ENCODE measurements at places on chromosomes 4 and X. TPM values are rescaled to one million over a fixed set of nuclear protein-coding genes. Genes with fewer than 3 reads are reported as not detected.
A peak's percentile ranks its signal among the peaks of the same experiment; 100 is the strongest.

- no peak overlapping the region for H3K4me3 ChIP-seq
- peaks cover 22% of the 10 kb centered on the region for H3K27me3 ChIP-seq
- peaks cover 4% of the 10 kb centered on the region for H3K4me1 ChIP-seq
- no peak overlapping the region for H3K27ac ChIP-seq
- peaks cover 8% of the 10 kb centered on the region for H3K36me3 ChIP-seq
Measured at GRCh38 chr4:52665592-52665991, 6.5 kb upstream of the USP46 start.

DNA sequence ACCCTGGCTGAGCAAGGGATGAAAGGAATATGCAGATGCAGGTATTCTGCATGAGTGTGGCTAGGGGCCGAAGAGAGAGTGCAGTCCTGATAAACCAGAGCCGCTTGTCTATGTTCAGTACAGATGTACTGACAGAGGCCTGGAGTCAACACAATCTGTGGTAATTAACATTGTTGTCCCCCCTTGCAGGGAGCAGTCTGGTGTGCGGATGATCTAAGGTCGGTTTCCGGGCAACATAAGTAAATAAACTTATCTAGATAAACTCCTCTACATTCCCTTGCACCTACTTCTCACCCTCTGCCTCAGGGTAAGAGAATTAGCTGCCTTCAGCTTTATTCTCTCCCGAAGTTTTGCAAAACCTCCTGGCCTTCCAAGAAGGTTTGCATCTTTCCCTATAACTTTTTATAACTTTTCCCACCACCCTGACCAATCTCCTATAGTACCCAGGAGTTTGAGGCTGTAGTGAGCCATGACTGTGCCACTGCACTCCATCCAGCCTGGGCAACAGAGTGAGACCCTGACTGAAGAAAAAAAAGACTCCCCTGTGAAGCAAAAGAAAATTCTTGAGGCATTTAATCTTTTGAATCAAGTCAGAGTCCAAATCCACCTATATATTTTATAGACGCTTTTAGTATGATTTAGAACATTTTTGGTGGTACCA is 26.6 kb downstream of the SNX25 start:
- H3K36me3 ChIP-seq: peaks cover 10% of the 10 kb centered on the region
- no peak for DNase-seq

MAGEB1 gene
- not detected for total RNA-seq

DNA sequence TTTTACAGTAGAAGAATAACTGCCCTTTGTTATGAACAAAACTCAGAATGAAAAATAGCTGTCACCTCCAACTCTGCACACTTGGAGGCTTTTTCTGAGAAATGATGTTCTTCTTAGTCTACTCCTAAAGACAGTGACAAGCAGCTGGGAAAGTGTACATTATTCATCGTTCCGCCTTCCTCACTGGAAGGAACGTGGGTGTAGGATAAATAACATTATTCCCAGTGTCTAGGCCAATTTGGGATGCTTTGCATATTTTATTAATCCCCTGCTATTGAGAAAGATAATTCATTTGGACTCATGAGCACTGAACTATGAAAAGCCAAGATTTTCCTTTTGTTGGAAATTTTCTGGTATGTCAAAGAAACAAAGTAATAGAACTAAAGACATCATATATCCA is 87.8 kb downstream of the VCX2 start:
- no peaks in the 10 kb centered on the region for H3K36me3 ChIP-seq
- DNase-seq: no peak
- no peaks in the 10 kb centered on the region for H3K27me3 ChIP-seq

FATE1 gene
- total RNA-seq: not detected

DNA sequence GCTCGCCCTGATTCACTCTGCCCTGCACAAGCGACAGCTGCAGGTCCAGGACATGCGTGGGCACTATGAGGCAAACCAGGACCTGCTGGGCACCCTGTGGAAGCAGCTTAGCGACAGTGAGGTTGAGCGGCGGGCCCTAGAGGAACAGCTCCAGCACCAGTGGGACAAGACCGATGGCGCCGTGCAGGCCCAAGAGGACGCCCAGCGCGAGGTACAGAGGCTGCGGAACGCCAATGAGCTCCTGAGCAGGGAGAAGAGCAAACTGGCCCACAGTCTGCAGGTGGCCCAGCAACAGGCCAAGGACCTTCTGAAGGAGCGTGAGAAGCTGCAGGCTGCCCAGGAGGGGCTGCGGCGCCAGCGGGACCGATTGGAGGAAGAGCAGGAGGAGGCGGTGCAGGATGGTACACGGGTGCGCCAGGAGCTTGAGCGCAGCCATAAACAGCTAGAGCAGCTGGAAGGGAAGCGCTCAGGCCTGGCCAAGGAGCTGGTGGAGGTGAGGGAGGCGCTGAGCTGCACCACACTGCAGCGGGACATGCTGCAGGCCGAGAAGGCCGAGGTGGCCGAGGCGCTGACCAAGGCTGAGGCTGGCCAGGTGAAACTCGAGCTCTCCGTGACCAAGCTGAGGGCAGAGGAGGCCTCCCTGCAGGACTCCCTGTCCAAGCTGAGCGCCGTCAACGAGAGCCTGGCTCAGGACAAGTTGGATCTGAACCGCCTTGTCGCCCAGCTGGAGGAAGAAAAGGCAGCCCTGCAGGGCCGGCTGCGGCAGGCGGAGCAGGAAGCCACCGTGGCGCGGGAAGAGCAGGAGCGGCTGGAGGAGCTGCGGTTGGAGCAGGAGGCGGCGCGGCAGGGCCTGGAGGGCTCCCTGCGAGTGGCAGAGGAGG is 12.8 kb downstream of the SMIM10L2A start:
- peaks cover 11% of the 10 kb centered on the region for H3K4me1 ChIP-seq
- H3K27ac ChIP-seq: no peak overlapping the region
- peaks cover 18% of the 10 kb centered on the region for H3K27me3 ChIP-seq
- no peak overlapping the region for H3K4me3 ChIP-seq

DNA sequence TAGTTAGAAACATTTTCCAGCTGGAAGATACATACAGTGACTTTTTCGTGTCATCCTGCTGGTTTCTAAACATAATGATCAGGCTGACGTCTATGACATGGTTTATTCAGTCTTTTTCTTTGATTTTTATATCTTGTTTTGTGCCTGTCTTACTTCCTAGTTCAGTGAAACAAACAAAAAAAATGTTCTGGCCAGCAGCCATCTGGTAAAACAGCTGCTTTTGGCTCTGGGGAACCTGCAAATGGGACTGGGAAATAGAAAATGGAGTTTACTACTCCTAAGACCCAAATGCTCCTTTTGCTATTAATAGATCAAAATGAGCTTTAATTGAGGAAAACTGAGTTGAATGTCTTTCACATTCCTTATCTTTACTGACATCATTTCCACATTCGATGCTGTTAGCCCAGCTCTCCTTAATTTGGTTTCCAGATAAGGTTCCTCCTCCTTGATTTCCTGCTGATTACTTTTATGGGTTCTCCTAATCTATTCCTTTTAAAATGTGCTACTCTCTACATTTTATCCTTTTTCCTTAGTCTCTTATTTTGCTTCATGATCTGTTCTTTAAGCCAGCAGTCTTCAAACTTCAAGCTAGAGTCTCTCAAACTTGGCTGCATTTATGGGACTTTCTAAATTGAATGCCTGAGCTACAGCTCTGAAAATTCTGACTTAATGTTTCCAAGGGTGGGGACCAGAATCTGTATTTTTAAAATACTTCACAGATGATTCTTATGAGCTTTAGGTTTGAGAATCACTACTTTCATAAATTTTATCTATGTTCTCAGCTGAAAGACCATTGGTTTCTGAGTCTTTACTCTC is 499.5 kb downstream of the ANKRD50 start:
- no peaks in the 10 kb centered on the region for H3K36me3 ChIP-seq
- no peak overlapping the region for H3K4me3 ChIP-seq

RS1 gene
- not detected for total RNA-seq

DNA sequence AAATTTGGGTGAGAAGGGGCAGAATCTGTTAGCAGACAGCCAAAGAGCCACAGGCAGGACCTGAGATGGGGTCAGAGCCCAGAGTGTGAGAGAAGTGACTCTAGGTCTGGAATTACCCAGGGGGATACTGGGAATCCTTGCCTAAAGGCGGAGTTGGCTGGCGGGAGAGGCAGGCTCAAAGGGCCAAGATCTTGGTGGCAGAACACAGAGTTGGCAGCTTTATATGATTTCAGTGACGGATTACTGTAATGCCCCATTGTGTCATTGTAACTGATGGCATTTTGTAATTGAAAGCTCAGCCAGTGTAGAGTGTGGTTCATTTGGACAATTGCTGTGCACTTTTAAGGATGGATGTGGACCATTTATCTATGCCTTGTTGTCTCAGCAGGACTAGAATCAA is 77.3 kb downstream of the SMIM20 start:
- peaks cover 3% of the 10 kb centered on the region for H3K27me3 ChIP-seq
- DNase-seq: no peak
- H3K27ac ChIP-seq: no peak overlapping the region
- H3K36me3 ChIP-seq: no peaks in the 10 kb centered on the region
- no peak overlapping the region for H3K4me3 ChIP-seq

DNA sequence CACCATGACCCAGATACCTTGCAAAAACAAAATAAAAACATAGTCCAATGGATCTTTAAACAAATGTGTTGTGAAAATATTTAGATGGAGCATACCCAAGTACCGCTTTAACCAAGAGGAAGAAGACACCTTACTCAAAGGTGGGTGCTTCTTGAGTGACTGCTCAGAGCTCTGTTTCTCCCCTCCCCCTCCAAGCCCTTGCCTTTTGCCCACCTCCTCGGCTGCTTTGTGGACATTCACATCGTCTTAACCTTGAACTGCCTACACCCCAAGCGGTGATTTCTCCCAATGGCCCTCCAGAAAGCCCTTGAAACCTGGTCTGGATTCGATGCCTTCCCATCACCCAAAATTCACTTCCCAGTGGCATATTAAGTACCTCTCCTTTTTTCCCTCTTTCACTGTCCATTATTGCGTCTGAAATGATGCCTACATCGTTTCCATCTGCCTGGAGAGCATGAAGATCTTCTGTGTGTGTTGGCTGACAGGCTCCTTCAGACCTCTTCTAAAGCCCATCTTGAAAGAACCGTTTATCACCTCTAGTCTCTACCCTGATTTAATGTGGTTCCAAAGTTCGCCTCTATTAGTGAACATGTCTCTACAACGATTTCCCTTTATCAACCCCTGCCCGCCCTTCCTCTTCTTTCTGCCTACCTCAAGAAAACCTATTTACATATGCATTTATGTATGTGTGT is 968 bp downstream of the GPRIN3 start:
- H3K4me1 ChIP-seq: peaks cover 57% of the 10 kb centered on the region
- H3K4me3 ChIP-seq: peak overlapping the region; percentile 90
- peaks cover 45% of the 10 kb centered on the region for H3K36me3 ChIP-seq
- H3K27ac ChIP-seq: peak overlapping the region; percentile 92
- peak; percentile 29 for DNase-seq

- no peak overlapping the region for H3K27ac ChIP-seq
- H3K36me3 ChIP-seq: peaks cover 4% of the 10 kb centered on the region
- no peaks in the 10 kb centered on the region for H3K27me3 ChIP-seq
- H3K4me1 ChIP-seq: no peaks in the 10 kb centered on the region
Measured at GRCh38 chrX:132206259-132206658, 13.0 kb downstream of the RAP2C start.

- H3K27me3 ChIP-seq: no peaks in the 10 kb centered on the region
- no peaks in the 10 kb centered on the region for H3K4me1 ChIP-seq
- H3K4me3 ChIP-seq: no peak overlapping the region
- no peak overlapping the region for H3K27ac ChIP-seq
Measured at GRCh38 chrX:21863241-21863640, 7.5 kb downstream of the YY2 start.

S100P gene
- 7.2 TPM for total RNA-seq

GABRG1 gene
- not detected for total RNA-seq

DNA sequence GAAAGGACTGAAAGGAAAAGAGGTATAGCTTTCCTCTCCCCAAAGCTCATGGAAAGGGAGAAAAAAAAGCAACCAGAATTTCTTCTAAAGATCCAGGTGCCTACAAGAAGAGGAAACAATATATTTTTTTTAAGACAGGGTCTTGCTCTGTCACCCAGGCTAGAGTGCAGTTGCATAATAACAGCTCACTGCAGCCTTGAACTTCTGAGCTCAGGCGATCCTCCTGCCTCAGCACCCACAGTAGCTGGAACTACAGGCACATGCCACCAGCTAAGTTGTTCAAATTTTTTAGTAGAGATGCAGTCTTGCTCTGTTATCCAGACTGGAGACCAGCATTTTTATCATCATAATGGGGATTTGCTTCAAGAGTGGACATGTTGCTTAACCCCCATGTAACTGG is 30.5 kb upstream of the BBS12 start:
- H3K27ac ChIP-seq: no peak overlapping the region
- H3K4me3 ChIP-seq: no peak overlapping the region
- DNase-seq: no peak
- H3K36me3 ChIP-seq: no peaks in the 10 kb centered on the region
- peaks cover 50% of the 10 kb centered on the region for H3K4me1 ChIP-seq

DNA sequence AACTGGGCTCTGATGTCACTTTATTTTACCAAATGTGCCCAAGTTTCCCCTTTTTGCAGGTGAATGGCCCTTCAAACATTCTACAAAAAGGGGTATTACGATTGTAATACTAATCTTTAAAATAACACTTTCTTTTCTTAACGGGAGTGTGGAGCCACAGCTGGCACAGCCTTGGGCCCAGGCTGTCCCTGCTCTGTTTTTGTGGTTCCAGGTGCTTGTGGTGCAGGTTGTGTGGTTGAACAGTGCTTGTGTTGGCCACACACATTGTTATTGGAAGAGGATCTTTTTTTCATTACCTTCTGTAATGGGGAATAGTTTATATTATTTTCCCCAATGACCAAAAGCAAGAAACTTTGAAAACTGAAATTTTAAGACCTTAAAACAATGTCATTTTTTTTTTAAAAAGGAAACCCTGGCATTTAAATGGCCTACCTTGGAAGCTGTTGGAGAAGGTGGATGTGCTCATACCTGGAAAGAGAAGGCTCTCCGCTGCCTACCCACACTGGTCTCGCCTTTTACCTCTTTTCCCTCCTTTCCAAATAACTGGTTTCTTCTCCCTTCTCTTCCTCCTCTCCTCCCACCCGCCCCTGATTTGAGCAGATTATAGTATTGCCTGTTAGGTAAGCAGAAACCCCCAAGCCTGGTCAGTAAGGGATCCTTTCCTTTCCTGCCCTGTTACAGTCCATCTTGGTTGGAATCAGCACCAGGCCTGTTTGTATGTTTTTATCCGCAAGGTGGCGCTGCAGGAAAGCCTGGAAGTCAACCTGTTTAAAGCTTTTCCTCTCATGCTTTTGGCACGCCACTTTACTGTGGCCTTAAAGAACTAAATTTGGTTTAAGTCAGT is 28.6 kb downstream of the HADH start:
- peak; percentile 90 for DNase-seq
- peak overlapping the region; percentile 21 for H3K27ac ChIP-seq
- H3K4me3 ChIP-seq: no peak overlapping the region
- peaks cover 42% of the 10 kb centered on the region for H3K36me3 ChIP-seq
- no peaks in the 10 kb centered on the region for H3K27me3 ChIP-seq

GRCh38 chrX:71239781-71240180 is 14.2 kb downstream of the ZMYM3 start:
- no peak overlapping the region for H3K27ac ChIP-seq
- peaks cover 28% of the 10 kb centered on the region for H3K36me3 ChIP-seq
- DNase-seq: no peak
- no peaks in the 10 kb centered on the region for H3K4me1 ChIP-seq

GRCh38 chrX:13265549-13266132 is 54.2 kb downstream of the ATXN3L start:
- H3K36me3 ChIP-seq: no peaks in the 10 kb centered on the region
- H3K27ac ChIP-seq: no peak overlapping the region
- peaks cover 3% of the 10 kb centered on the region for H3K4me1 ChIP-seq

GRCh38 chr4:48909697-48910096 is 3.1 kb upstream of the OCIAD2 start:
- H3K4me3 ChIP-seq: no peak overlapping the region
- no peaks in the 10 kb centered on the region for H3K27me3 ChIP-seq
- DNase-seq: no peak
- H3K36me3 ChIP-seq: peaks cover 13% of the 10 kb centered on the region
- peaks cover 33% of the 10 kb centered on the region for H3K4me1 ChIP-seq

SLC6A14 gene
- total RNA-seq: not detected

- H3K27me3 ChIP-seq: no peaks in the 10 kb centered on the region
- no peak for DNase-seq
- H3K27ac ChIP-seq: peak overlapping the region; percentile 26
- H3K4me1 ChIP-seq: peaks cover 22% of the 10 kb centered on the region
- H3K36me3 ChIP-seq: peaks cover 23% of the 10 kb centered on the region
Measured at GRCh38 chr4:169665046-169665737, 44.8 kb downstream of the CLCN3 start.
